Fibroblast of villous mesenchyme (primary cell): ENCODE measurements at places on chromosomes 1 and 21.

DNA sequence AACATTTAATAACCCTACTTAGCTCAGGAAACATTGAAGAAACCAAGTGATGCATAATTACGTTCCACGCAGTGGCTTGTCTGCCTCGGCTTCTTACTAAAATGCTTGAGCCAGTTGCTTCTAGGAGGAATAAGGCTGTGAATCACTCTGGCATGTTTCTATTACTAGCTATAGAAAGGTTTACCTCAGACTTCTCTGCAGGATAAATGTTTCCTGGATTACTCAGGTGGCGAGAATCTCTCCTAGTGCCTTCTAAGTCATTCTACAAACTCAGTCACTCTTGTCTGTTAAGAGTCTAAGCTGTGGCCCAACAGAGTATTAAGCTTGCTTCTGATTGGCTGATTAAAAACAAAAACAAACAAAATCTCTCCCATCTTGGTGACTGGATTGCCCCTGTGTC lies 92.0 kb upstream of the RALGPS2 start:
- no peak for DNase-seq

DNA sequence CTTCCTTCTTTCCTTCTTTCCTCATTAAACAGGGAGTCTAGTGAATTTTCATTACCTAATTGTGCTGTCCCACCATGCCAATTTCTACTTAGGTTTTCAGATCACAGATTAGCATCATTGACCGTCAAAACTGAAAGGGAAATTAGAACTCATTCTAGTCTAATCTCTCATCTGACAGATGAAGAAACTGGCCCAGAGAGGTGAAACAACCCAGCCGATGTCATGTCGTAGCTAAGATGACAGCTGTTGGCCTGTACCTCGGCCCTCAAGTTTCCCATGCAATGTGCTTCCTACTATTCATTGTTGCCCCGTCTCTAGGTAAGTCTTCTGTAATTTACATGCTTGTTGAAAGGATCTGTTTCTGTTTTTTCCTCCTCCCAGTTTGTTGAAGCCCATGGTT lies 128.2 kb upstream of the KIAA0040 start:
- DNase-seq: no peak

DNA sequence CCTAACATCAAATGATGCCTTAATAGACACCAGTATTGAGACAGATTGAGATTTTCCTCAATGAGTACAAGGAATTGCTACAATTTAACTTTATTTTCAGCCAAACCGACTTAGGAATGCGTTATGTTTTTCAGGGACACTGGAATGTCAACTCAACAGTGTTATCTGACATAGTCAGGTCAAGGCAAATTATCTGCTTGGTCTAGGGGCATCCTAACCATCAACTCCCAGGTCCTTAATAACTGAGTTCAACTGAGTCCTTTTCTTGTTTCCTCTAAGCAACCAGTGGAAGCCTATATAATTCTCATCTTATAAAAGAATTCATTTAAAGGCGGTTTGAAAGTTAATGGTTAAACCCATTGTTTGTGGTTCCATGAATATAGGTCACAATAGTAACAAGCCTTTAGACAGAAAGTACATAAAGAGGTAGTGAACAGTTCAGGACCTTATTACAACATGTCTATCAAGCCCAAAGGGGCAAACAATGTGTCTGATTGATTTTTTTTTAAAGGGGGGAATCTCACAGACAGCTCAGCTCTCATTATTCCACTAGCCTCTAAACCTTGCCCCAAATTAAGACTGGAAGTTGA lies 32.3 kb upstream of the NR5A2 start:
- no peak for DNase-seq

DNA sequence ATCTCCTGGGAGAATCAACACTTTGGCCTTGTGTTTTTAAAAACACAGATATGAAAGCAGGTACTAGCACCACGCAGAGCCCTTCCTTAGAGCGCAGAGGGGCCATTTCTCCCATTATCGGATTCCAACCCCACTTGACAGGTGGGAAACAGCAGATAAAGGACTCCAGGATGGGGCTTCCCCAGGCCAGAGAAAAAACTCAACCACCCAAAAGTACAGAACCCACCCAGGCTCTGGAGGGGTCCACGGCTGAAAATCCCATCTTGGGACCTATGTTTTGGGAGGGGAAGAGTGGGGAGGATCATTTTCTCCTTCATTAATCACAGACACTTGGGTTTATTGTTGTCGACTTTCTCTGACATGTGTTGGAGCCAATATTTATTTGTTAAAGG lies 27.1 kb upstream of the COL18A1 start:
- no peak for DNase-seq

DNA sequence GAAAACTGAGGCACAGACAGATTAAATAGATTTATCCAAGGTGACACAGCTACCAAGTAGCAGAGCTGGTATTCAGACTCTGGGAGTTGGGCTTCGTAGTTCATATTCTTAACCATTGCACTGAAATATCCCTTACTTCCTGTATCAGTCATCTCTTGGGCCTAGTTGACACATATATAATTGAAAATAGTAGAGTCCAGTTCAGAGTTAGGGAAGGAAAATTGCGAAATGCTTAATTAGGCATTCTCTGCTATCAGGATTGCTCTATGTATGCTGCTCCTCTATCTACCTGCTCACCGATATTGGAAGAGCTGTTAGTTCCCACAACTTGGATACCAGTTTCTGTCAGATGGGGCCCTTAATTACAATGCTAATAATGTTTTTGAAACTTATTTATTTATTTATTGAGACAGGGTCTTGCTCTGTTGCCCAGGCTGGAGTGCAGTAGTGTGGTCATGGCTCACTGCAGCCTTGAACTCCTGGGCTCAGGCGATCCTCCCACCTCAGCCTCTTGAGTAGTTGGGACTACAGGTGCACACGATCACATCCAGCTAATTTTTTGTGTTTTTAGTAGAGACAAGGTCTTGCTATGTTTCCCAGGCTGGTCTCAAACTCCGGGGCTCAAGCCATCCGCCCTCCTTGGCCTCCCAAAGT lies 8.2 kb downstream of the RCOR3 start:
- no peak for DNase-seq

- no peak for DNase-seq
Measured at GRCh38 chr1:119831027-119831426, 19.8 kb upstream of the REG4 start.

- no peak for DNase-seq
Measured at GRCh38 chr1:193472430-193472829, 286.0 kb upstream of the B3GALT2 start.

- no peak for DNase-seq
Measured at GRCh38 chr1:211318576-211319280, 7.9 kb upstream of the TRAF5 start.

DNA sequence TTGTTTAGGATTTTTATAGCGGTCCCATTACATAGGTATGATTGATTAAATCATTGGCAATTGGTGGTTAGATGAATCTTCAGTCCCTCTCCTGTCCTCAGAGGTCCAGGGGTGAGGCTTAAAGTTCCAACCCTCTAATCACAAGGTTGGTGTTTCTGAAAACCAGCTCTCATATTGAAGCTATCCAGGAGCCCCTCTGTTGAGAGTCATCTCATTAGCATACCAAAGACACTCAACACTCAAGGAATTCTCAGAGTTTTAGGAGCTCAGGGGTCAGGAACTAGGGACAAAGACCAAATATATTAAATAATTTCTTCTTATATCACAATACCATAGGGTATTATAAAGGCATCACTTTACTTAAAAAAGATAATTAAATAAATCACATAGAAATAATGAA lies 23.3 kb downstream of the FCRL2 start:
- DNase-seq: no peak

- peak; percentile 54 for DNase-seq
Measured at GRCh38 chr21:36860736-36861594, 105.5 kb downstream of the HLCS start.

- peak; percentile 63 for DNase-seq
Measured at GRCh38 chr1:164611754-164612642, 53.0 kb downstream of the PBX1 start.

DNA sequence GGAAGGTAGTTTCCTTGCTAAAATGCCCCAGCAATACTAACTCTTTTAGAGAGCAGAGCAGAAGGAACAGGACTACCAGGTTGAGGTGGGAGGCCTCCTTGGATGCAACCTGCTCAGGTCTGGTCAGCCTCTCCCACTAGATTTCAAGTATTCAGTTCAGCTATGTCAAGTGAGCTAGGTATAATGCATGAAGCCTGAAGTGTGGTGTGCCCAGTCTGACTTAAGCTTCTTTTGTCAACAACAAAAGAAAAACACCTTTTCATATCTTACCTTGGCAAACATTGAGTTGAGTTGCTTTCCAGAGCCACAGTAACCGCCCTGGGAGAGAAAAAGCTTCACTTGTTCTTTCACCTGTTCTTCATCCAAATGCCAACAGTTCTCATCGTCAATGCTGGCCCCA lies 47.8 kb downstream of the UROD start:
- DNase-seq: no peak

DNA sequence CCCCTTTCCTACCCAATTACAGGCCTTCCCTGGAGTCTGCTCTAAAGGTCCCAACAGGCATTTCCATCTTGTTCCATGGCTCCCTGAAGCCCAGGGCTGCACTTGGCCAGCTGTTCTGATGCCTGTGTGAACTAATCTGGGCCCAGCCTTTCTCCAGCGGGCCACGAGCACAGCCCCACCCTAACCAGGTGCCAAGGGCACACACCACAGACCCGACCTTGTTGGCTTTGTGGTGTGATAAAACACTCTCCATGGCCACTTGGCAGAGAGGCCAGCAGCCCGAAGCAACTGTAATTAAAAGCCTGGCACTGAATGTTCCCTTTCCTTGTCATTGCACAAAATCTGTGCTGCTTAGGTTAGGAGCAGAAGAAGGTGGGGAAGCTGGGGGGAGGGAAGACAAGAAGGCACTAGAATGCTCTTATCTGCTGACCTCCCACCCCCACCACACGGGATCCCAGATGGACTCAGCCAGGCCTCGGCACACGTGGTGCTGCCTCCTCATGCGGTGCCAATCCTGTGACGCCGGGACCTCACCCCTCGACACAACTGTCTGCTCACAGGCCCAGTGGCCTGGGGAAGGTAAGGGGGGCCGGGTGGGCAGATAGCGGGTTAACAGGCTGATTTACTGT lies 9.9 kb downstream of the HCRTR1 start:
- peak; percentile 76 for DNase-seq

GRCh38 chr1:13828454-13829151 lies 128.6 kb downstream of the PRDM2 start:
- DNase-seq: no peak

- peak; percentile 57 for DNase-seq
Measured at GRCh38 chr1:151472856-151473731, 13.8 kb upstream of the POGZ start.

DNA sequence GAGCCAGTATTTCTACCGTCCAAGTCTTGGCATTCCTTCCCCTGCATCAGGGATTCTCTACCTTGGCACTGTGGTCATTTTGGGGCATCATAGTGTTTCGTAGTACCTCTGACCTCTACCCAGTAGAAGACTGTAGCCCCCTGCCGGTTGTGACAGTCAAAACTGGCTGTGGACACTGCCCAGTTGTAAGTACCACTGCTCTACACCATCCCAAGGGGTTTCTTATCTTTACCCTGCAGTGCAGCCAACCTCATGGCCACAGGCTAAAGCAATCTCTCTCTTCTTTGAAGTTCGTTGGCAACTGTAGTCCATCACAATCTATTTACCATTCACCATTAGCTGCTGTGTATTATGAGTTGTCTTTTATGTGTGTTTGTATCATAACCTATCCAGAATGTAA lies 29.3 kb upstream of the ERO1B start:
- no peak for DNase-seq

GRCh38 chr1:47388030-47388890 lies 27.8 kb upstream of the FOXE3 start:
- DNase-seq: no peak

GRCh38 chr1:202016022-202016810 lies 5.8 kb downstream of the ELF3 start:
- peak; percentile 64 for DNase-seq

DNA sequence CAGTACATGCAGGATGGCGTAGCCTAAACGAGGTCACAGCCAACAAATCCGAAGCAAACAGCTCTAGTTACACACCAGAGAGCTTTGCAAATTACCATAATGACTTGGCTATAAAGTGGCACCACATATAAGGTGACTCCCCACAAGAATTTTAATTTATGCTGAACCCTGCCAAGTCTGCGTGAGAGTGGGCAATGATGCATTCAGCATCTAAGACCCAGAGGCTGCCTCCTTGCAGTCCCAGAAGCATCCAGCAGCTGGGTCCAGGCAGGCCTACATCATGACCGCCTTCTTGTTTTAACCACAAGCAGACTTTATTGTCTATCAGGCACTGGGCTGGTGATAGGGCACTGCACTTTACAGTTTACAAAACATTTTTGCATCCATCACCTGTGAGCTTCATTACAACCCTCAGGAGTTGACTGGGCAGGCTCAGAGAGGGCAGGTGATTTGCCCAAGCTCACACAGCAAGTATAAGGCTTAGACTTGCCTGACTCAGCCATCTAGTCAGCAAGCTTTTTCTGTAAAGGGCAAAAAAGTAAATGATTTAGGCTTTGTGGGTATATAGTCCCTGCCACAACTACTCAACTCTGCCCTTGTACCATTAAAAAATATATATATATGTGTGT lies 134.6 kb downstream of the GLIS1 start:
- DNase-seq: no peak

- DNase-seq: no peak
Measured at GRCh38 chr1:96843601-96844000, 122.0 kb downstream of the PTBP2 start.

- no peak for DNase-seq
Measured at GRCh38 chr1:110771245-110772022, 96.7 kb upstream of the KCNA3 start.

DNA sequence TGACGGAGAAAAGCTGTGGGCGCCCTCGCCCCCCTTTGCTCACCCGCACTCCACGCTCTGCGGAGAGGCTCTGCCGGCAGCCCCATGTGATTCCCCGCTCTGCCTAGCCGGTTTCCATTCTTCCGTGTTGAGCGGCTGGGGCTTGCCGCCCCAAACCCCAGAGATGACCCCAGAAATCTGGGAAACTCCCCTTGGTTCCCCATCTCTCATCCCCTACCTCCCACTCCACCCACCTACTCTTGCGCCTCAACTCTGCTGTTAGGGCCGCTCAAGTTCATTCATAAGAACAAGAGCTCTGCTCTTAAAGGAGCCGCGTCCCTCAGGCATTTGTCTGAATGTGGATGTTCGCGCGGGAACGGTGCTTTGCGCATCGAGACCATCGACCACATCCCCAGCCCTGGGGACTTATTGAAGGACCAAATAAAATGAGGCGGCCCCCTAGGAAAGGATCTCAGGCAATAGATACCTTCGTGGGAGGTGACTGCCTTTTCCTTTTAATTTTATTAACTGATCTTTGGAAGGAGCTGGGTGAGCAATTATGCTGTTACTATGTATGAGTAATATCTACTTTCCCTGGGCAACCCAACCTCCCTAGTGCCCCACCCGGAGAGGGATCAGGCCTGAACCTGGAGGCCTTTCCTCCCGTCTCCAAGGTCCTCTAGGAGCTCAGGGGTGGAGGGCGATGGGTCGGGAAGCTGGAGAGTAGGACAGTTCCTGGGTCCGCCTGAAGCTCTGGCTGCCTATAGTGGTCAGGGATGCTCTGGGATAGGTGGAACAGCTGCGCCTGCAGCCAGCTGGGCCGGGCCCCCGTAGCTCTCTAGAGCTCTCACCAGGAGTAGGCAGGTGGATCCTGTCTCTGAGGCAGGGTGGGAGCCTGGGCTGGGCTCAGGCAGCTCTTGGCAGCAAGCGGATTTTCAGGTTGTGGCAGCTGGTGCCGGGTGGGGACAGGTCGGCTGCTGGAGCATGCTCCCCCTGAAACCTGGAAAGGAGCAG lies 898 bp downstream of the MFSD2A start:
- DNase-seq: peak; percentile 43
